ENCODE measurements at places on chromosomes 3 and 15.
A peak's percentile ranks its signal among the peaks of the same experiment; 100 is the strongest.

- DNase-seq = no peak
Measured at GRCh38 chr3:122366379-122366749, 16.7 kb downstream of the MIX23 start.

DNA sequence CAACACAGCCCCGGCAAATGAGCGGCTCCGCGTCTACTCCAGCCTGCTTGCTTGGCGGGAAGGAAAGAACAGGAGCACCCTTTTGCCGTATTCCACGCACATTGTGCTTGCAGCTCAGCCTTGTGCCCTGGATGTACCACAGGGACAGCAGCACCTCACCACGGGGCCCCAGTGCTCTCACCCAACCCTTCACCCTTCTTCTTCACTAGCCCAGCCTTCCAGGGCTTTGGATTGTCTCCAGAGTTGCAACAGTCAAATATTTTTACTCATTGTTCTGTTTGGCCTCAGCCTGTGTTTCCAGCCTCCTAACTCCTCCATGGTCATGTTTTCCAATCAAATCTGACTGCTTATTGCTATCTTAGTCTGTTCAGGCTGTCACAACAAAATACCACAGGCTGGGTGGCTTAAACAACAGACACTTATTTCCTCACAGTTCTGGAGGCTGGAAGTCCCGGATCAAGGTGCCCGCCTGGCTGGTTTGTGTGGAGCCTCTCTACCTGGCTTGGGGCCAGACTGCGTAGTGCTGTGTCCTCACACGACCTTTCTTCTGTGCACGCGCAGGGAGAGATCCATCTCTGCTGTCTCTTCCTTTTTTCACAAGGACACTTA, 79.2 kb upstream of the ABHD17C start:
- peak; percentile 43 for DNase-seq

DNA sequence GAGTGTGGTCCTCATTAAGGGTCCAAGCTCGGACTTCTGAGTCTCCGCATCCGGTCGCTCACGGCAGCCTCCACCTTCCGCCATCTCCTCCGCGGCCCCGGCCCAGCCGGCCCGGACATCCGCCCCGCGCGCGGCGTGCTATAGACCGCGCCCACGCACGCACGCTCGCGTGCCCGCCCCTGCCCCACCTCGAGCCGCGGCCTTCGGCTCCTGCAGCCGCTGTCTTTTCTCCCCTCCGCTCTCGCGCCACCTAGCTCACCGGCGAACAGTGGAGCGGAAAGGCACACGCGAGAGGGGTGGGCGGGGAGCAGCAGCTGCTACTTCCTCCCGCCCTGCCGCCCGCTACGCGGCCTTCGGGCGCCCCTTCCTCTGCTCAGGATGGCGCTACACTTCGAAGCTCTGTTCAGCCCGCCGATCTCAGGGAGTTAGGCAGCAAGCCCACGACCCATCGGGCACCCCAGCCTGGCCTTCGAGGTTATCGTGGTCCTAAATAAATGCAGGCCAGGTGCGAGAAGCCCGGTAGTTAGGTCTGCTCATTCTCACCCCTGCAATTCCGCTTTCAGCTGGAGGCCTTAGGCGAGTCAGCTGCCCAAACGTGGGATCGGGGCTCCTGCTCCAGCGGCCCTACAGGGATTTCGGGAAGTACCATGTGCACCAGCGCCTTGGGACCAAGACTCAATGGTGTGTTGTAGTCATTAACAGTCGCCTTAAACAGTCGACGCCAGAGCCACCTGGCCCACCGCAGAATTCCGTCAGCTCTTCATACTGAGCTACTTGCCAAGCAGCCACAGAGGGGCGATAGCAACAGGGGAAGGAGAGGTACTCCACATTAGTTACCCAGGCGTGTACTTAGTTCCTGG, at the start of gene USP4:
Gene USP4, minus strand, starts transcription at position 113 of the 860 bp plus-strand sequence. Its CDS starts 29 bp downstream, at position 84.
- DNase-seq = peak; percentile 85

DNA sequence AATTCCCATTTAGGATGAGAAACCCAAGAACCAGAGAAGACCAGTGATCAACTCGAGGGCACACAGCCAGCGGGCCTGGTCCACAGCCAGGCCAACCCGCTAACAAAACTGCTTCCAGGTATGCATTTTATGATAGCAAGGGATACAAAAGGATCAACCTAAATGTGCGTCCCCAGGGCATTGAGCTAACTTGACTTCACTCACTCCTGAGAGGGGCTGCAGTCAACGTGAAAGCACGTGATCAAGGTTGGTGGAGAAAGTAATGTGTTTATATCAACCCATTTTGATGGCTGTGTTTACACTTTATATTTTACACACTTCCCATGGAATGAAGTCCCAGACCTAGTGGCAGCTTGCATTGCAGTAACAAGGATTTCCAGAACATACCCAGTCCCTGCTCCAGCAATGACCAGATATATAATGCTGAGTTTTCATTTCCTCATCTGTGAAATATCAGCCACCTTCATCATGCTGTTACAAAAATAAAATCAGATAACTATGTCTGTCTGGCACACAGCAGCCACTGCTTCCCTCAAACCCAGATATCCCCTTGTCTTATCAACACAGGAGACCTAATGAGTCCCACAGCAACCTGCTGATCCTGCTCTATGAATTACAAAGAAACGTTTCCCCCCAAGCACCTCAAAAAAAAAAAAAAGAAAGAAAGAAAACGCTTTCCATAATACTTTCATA, 2.0 kb downstream of the KLHL6 start:
- no peak for DNase-seq

DNA sequence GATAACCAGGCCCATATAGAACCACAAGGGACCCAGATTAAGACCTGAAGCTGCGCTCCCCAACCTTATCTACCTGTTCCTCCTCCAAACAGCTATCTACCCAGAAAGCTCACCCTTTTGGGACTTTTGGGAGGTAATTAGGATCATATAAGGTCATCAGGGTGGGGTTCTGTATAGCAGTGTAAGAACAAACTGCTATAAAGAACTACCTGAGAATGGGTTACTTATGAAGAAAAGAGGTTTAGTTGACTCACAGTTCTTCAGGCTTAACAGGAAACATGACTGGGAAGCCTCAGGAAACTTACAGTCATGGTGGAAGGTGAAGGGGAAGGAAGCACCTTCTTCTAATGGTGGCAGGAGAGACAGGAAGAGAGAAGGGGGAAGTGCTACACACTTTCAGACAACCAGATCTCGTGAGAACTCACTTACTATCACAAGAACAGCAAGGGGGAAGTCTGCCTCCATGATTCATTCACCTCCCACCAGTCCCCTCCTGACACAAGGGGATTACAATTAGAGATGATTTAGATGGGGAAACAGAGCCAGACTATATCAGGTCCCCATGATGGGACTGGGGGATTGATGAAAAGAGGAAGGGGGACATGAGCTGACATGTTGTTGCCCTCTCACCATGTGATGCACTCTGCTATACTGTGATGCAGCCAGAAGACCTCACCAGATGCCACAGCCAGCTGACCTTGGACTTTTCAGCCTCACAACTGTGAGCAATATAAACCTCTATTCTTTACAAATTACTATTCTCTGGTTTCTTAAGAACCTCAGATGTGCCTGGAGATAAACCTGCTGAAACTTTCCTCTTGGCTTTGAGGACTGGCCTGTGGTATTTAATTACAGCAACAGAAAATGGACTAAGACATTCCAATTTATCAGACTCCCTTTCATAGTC, 15.3 kb upstream of the FMN1 start:
- no peak for DNase-seq

DNA sequence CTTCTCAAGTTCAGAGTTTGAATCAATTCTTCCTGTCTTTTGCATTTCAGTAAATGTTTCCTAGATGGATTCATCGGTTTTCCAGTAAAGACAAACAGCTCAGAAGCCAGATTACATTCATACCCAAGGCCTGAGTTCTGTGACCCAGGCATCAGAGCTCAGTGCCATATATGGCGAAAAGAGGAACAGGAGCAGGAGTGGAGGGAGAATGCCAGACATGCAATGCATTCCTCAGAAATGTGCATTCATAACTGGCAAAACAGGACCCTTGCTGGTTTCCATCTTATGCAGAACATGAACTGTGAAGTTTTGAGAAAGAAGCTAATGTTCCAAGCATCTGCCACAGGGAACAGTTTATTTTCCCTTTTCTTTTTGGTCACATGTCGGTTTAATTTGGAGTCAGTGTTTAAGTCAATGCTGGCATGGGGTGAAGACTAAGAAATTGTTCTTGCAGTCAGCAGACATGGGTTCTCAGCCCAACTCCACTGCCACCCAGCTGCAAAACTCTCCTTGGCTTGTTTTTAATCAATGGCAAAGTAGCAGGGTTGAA, 116.5 kb downstream of the LPP start:
- peak; percentile 98 for DNase-seq

DNA sequence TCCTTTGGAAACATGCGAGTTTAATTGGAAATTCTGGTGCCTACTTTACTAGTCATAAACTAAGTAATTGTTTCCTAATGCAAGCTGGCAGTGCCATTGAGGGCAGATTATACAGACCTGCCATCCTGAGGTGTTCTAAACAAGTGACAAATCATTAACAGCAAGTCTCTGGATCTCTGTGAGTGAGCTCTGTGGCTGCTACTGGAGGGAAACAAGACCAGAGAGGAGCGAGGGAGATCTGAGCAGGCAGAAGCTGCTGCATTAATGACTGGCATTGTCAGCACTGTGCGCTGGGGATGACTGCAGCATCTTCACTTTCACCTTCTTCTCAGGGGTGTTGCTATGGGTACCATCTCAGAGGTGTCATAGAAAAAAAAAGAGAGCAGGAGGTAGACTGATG, 308.4 kb upstream of the DPH6 start:
- no peak for DNase-seq

DNA sequence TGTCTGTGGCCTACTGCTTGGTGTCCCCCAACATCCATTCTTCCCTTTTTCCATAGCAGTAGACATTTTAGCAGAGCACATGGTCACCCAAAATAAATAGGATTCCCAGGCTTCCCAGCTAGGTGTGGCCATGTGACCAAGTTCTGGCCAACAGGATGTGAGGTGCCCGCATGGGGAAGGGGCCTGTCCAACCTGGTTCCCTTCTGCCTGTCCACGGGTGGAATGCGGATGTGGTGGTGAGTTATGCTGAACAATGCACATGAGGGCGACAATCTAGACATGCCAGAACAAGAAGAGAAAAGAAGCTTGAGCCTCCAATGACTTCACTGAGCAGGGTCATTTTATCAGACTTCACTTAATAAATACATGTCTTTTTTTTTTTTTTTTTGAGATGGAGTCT, 77.6 kb upstream of the DLG1 start:
- no peak for DNase-seq

DNA sequence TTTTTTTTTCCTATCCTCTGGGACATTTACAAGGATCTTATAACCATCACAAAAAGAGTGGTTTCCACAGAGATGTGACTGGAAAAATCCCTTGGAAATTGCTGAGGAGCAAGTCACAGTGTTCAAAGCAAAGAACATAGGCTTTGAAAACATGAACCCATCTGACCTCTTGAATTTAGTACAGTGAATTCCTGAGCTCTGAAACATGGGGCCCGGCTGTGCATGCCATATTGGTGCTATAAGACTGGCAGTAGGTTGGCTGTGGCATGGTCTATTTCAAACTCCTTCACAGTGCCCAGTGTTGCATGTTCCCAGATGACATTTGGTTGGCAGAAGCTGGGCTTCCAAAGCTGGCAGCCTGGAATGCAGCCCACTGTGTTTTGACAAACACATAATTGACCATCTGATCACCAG, 202.2 kb downstream of the TIGIT start:
- peak; percentile 89 for DNase-seq

- no peak for DNase-seq
Measured at GRCh38 chr3:44130249-44130648, 111.4 kb upstream of the TOPAZ1 start.

DNA sequence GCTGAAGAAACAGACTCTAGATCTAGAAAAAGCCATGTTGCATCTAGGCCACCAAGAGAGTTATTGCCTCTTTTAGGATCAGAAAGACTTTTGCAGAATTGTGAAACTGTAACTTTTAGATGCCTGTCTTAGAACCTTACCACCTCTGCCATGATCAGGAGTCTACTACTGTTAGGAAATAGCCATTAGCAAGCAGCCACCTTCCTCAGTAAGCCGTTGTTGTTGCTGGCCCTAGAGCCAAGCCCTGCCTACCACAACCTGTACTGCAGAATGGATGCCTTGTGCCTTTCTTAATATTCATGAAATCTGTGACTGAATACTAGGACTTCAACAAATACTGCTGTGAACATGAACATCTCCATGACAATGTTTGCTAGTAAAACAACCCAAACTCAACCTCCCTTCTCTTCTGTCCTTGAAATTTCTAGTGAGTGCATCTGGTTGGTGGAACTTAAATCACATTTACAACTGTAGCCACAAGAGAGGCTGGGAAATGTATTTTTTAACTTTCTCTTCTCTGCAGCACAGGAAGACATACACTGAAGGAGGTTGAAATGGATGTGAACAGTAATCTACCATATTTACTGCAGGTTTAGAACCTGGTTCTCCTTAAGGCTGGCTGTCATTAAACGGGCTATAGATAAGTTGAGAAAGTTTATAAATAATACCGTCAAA, 20.7 kb downstream of the RASA2 start:
- DNase-seq = no peak

- no peak for DNase-seq
Measured at GRCh38 chr3:11498177-11498576, 145.5 kb downstream of the VGLL4 start.

DNA sequence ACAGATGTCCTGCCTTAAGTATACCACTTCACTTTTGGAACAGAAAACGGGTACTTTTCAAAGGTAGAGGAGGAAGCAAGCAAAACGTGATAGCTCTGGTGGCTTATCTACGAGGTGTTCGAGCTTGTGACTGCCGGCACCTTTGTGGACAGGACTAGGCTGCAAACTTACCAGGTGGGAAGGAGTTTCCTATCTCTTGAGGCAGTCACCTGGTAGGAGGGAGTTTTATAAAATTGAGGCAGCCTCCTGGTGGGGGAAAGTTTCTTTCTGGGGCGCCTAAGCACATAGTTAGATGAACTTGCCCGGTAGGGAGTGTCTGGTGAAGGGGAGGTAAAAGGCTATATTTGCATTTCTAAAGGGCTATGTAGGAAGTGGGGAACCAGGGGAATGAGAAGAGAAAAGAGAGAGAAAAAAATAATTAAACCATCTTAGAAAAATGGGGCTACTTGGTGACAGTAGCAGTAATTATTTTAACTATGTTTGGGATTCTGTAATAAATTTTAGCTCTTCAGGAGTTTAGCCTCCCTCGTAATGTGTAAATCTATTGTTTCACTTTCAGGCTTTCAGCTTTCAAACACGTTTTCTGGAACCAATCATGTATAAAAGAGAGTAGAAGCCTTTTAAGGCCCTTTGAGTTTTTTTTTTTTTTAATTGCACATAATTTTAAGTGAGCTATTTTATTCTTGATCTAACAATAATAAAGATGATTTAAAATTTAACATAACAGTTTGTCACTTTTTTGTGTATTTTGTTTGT, 131.0 kb downstream of the IL5RA start:
- DNase-seq = no peak

DNA sequence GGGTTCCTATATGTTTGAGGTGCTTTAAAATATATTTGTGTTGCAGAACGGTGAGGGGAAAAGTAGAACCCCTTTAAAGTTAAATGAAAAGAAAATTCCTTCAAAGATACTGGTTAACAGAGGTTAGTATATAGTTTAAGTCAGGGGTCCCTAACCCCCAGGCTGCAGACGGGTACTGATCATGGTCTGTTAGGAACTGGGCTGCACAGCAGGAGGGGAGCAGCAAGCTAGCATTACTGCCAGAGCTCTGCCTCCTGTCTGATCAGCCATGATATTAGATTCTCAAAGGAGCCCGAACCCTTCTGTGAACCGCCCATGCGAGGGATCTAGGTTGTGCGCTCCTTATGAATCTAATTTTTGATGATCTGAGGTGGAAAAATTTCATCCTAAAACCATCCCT, 37.5 kb upstream of the RFX7 start:
- no peak for DNase-seq

All from HCEC 1CT (cell line).